ENCODE measurements at places on chromosomes 4 and X.

DNA sequence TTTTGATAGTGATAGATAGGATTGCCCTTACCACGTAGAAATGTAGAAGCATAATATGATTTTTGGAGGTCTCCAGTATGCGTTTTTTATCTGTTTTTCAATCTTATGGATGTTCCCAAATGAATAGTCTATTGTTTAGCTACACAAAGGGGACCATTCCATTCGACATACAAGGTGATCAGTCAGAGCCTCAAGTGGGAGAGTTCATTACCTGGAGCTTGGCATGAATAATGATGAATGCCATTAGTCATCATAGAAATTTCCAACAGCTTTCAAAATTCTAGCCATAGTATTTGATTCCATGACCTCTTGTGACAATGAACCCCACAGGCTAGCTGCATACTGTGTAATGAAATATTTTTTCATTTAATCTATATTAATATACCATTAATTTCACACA, 123.6 kb downstream of the PDHA2 start:
- DNase-seq = no peak

GRCh38 chr4:87067124-87067885, 132.5 kb downstream of the AFF1 start:
- DNase-seq = no peak

- DNase-seq = no peak
Observed at GRCh38 chr4:138110815-138111214, 131.3 kb downstream of the SLC7A11 start.

GRCh38 chrX:100379388-100379986, 30.6 kb downstream of the PCDH19 start:
- DNase-seq = no peak

GRCh38 chr4:153962311-153963039, 173.6 kb upstream of the SFRP2 start:
- DNase-seq = peak; percentile 15

- no peak for DNase-seq
Observed at GRCh38 chr4:84905646-84906045, 60.8 kb downstream of the WDFY3 start.
